ENCODE measurements at places on chromosomes 3 and 15. TPM values are rescaled to one million over a fixed set of nuclear protein-coding genes. Genes with fewer than 3 reads are reported as not detected.
A peak's percentile ranks its signal among the peaks of the same experiment; 100 is the strongest.

DNA sequence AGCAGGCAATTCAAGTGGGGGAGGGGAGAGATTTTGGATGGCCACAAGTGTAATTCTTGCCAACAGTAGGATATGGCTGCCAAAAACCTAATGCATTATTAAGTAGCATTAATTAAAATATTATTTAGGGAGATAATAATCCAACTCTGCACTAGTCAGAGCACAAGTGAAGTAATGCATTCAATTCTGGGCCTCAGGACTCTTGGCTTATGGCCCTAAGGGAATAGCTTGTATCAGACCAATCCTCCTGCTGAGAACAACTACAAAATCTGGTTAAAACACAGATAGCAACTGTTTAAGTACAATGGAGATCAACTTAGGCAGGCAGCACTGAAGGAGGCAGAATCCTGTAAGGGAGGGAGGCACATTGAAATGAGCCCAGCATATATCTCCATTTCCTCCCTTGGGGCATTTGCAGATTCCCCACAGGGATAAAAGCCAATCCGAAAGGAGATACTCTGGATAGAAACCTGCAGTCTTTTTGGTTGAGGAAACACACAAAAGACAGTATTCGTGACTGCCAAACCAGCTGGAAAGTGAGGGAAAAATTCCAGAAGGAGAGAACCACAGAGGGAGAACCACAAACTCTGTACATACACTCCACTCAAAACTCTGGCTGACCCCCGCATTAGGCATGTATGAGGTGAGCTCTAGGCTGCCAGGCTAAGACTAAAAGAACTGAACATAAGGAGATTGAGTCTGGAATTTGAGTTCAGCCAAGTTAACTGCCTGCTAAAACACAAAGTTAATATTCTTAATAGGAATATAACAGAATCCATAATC lies 57.4 kb downstream of the ETFA start:
- H3K4me1 ChIP-seq = no peaks in the 10 kb centered on the region
- DNase-seq = no peak
- peaks cover under 1% of the 10 kb centered on the region for H3K36me3 ChIP-seq
- H3K4me3 ChIP-seq = no peak overlapping the region
- H3K27me3 ChIP-seq = no peaks in the 10 kb centered on the region

- peaks cover 19% of the 10 kb centered on the region for H3K4me1 ChIP-seq
- H3K27ac ChIP-seq = no peak overlapping the region
- DNase-seq = no peak
- no peaks in the 10 kb centered on the region for H3K36me3 ChIP-seq
Observed at GRCh38 chr3:55562700-55563099, 75.6 kb upstream of the WNT5A start.

The SYNPR gene
- not detected for total RNA-seq

The A4GNT gene
- not detected for total RNA-seq

The SERPINI2 gene
- not detected for total RNA-seq

The CLEC3B gene
- 1.7 TPM for total RNA-seq

The GRAMD2A gene
- not detected for total RNA-seq

- no peaks in the 10 kb centered on the region for H3K4me1 ChIP-seq
- H3K4me3 ChIP-seq = no peak overlapping the region
- no peaks in the 10 kb centered on the region for H3K36me3 ChIP-seq
Observed at GRCh38 chr15:53882311-53882710, 95.9 kb upstream of the UNC13C start.

DNA sequence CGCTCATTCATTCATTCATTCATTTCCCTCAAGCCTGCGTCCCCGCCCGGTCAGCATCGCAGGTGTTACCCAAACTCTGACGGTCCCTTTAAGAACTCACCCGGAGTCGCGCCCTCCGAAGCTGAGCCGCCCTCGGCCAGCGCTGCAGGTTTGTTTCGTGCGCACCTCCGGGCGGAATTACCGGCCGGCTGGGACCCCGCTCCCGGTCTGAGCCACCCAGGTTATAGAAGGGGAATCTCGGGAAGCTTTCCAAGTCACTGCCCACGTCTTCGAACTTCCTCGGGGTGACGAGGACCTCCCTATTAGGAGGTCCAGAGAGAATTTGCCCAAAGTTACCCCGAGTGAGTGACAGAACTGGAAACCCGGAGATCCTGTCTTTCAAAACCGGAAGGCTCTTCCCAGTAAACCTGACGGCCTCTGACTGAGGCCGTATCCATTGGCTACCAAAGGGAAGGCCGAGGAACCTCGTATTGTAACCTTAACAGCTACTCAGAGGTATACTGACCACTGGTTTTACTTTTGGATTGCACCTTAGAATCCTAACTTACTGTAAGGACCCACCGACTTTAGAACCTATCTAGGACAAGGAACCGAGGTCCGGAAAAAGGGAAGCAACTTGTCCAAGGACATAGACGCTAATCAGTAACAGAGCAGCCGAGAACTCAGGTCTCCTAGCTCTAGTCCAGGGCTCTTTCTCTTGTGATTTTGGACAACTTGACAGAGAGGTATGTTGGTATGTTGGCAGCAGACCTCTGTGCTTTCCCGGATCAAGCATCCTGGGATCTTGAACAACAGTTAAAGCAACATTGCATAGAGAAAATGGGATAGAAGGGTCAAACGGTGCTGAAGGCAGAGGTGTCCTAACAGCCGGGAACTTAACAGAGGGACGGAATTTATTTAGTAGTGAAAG lies 788 bp upstream of the DLG1 start:
- peaks cover 5% of the 10 kb centered on the region for H3K36me3 ChIP-seq
- no peak for DNase-seq
- H3K27ac ChIP-seq = peak overlapping the region; percentile 81
- H3K4me1 ChIP-seq = peaks cover 50% of the 10 kb centered on the region
- H3K27me3 ChIP-seq = no peaks in the 10 kb centered on the region

- no peak overlapping the region for H3K4me3 ChIP-seq
- H3K27ac ChIP-seq = no peak overlapping the region
- H3K4me1 ChIP-seq = peaks cover 29% of the 10 kb centered on the region
Observed at GRCh38 chr15:58517682-58518525, 86.1 kb downstream of the LIPC start.

- DNase-seq = no peak
- peaks cover 2% of the 10 kb centered on the region for H3K27me3 ChIP-seq
Observed at GRCh38 chr3:132537297-132537696, 59.8 kb upstream of the ACKR4 start.

GRCh38 chr15:67251318-67251717 lies 3.1 kb downstream of the AAGAB start:
- H3K4me3 ChIP-seq = no peak overlapping the region
- no peak for DNase-seq
- H3K4me1 ChIP-seq = peaks cover 55% of the 10 kb centered on the region
- no peak overlapping the region for H3K27ac ChIP-seq
- peaks cover 22% of the 10 kb centered on the region for H3K36me3 ChIP-seq
- no peaks in the 10 kb centered on the region for H3K27me3 ChIP-seq

The NLGN1 gene
- 8.4 TPM for total RNA-seq

The SHC4 gene
- 3.7 TPM for total RNA-seq

GRCh38 chr3:157073810-157074209 lies 86.1 kb downstream of the CCNL1 start:
- peaks cover 55% of the 10 kb centered on the region for H3K4me1 ChIP-seq
- H3K27ac ChIP-seq = peak overlapping the region; percentile 84

The SAMD7 gene
- total RNA-seq = not detected

- peaks cover 32% of the 10 kb centered on the region for H3K36me3 ChIP-seq
- H3K27me3 ChIP-seq = peaks cover 6% of the 10 kb centered on the region
- H3K27ac ChIP-seq = peak overlapping the region; percentile 75
- H3K4me3 ChIP-seq = no peak overlapping the region
- DNase-seq = peak; percentile 90
Observed at GRCh38 chr3:43185274-43185982, 79.5 kb upstream of the POMGNT2 start.

DNA sequence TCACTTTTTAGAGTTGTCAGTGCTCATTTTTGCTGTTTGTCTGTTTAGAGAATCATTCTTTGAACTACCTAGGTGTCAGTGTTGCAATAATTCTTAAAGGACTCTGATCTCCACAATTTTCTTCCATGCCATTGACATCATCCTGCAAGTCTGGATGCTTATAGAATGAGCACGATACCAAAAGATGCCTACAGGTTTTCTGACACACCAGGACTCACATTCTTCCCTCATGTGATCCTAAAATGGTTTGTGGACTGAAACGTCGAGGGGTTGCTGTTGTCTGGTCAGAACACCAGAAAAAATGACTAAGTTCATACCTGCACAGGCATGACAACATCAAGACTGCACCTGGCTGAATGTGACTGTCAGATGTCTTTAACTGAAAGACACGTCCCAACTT lies 95.9 kb downstream of the SEMA5B start:
- DNase-seq = no peak
- no peaks in the 10 kb centered on the region for H3K36me3 ChIP-seq
- no peak overlapping the region for H3K27ac ChIP-seq
- peaks cover 54% of the 10 kb centered on the region for H3K27me3 ChIP-seq
- H3K4me3 ChIP-seq = no peak overlapping the region
- H3K4me1 ChIP-seq = no peaks in the 10 kb centered on the region

DNA sequence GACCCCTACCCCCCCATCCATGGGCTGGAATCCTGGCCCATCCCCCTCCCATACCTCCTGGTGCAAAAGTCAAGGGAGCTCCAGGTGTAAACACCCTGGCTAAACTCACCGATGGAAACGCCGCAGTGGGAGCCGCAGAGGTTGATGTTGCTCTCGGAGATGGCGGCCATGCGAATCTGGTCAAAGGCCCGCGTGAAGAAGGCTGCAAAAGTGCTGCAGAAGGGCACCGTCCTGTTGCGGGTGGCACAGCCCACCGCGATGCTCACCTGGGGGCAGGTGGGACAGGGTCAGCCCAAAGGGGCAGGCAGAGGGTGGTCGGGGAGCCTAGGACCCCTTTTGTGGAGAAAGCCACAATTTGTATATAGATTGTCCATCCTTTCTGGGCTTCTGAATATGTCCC lies 26.7 kb downstream of the TKT start:
- no peak overlapping the region for H3K4me3 ChIP-seq
- H3K27me3 ChIP-seq = peaks cover 4% of the 10 kb centered on the region
- H3K27ac ChIP-seq = no peak overlapping the region
- peaks cover 24% of the 10 kb centered on the region for H3K36me3 ChIP-seq

- peaks cover 1% of the 10 kb centered on the region for H3K27me3 ChIP-seq
- no peaks in the 10 kb centered on the region for H3K36me3 ChIP-seq
- peak; percentile 3 for DNase-seq
- H3K27ac ChIP-seq = no peak overlapping the region
Observed at GRCh38 chr3:179837374-179837773, 184.5 kb downstream of the USP13 start.

DNA sequence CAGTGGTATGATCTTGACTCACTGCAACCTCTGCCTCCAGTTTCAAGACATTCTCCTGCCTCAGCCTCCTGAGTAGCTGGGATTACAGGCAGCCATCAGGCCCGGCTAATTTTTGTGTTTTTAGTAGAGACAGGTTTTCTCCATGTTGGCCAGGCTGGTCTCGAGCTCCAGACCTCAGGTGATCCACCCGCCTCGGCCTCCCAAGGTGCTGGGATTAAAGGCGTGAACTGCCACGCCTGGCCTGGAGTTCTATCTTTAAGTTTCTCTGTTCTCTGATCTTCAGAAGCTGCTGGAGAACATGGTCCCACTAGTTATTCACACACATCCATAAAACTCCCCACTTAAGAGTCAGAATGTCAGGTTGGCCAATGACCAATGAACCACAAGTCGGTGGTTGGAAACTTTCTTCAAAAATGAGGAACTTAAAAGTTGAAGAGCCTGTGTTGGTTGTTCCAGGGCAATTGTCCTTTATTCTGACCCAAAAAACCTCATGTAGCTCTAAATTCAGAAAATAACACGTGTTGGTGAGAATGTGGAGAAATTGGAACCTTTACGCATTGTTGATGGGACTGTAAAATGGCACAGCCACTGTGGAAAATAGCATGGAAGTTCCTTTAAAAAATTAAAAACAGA lies 55.9 kb upstream of the PIK3CB start:
- no peak overlapping the region for H3K27ac ChIP-seq
- H3K4me3 ChIP-seq = no peak overlapping the region
- no peak for DNase-seq
- no peaks in the 10 kb centered on the region for H3K27me3 ChIP-seq

DNA sequence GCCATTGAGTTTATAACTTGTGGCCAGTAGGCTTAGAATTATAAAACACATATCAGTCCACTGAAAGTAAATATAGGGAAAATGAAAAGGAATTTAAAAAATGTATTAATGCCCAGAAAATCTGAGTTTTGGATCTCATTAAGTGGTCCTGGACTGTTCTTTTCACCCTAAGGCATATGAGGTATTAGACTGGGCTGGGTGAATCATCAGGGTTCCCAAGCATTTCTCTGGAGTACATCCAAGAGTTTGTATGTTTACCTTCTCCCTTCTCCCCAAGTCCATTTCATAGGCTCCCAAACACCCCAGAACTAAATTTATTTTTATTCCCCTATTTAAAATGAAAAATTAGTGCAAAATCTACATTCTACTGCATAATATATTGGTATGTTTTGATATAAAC lies 31.9 kb upstream of the SPTSSB start:
- no peaks in the 10 kb centered on the region for H3K4me1 ChIP-seq
- no peak overlapping the region for H3K4me3 ChIP-seq
- no peak for DNase-seq
- peaks cover 4% of the 10 kb centered on the region for H3K27me3 ChIP-seq
- H3K36me3 ChIP-seq = no peaks in the 10 kb centered on the region

DNA sequence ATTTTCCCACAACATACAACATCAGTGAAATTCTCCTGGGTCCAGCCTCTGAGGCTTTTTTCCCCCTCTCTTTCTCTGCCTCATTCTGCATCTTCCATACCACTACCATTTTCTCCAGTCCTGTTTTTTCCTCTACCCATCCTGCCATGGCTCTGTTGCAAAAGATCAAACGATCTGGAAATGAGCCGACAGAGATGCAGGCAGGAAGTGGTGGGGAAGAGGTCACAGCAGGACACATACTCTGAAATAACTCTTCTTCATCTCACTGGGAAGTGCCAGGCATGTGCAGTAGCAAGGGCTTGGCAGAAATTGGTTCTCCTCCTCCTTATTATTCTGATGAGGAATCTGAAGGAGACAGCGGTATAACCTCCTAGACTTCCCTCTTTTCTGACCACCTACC lies 114.3 kb downstream of the CORO2B start:
- H3K27me3 ChIP-seq = no peaks in the 10 kb centered on the region
- no peak overlapping the region for H3K27ac ChIP-seq
- H3K36me3 ChIP-seq = no peaks in the 10 kb centered on the region
- peaks cover 11% of the 10 kb centered on the region for H3K4me1 ChIP-seq
- DNase-seq = peak; percentile 13

GRCh38 chr15:51144021-51144532 lies 49.4 kb upstream of the TNFAIP8L3 start:
- peaks cover 10% of the 10 kb centered on the region for H3K4me1 ChIP-seq
- H3K4me3 ChIP-seq = no peak overlapping the region
- H3K27ac ChIP-seq = no peak overlapping the region
- peak; percentile 25 for DNase-seq
- peaks cover 12% of the 10 kb centered on the region for H3K27me3 ChIP-seq

- H3K27ac ChIP-seq = no peak overlapping the region
- DNase-seq = no peak
- no peaks in the 10 kb centered on the region for H3K36me3 ChIP-seq
- H3K4me1 ChIP-seq = no peaks in the 10 kb centered on the region
- no peak overlapping the region for H3K4me3 ChIP-seq
- H3K27me3 ChIP-seq = peaks cover 8% of the 10 kb centered on the region
Observed at GRCh38 chr3:107911337-107912000, 179.4 kb downstream of the CD47 start.

- no peaks in the 10 kb centered on the region for H3K36me3 ChIP-seq
- no peak overlapping the region for H3K4me3 ChIP-seq
- DNase-seq = no peak
- peaks cover 33% of the 10 kb centered on the region for H3K4me1 ChIP-seq
- H3K27ac ChIP-seq = no peak overlapping the region
Observed at GRCh38 chr3:155385896-155386625, 92.6 kb upstream of the STRIT1 start.

Data from HFFc6 (cell line).